ENCODE measurements at places on chromosomes 1 and 21.

DNA sequence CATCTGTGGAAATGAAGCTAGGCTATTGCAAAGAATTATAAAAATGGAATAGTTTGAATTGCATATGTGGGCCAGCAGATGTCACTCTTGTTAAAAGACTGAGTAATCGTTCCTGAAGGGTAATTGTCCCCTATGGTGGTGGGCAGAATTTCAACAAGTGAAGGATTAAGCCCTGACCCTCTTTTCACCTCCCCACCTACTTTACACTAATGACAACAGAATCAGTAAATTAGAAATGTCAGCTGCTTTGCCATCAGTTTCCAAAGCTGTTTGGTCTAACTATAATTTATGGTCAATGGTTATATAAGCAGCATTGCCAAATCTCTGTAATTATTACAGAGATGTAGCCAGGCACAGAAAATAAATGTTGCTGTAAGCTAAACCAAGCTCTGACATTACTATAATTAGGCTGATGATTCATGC is 898.6 kb downstream of the AMY1C start:
- peak; percentile 55 for DNase-seq

- DNase-seq = no peak
Measured at GRCh38 chr1:229922249-229922648, 144.8 kb upstream of the GALNT2 start.

- no peak for DNase-seq
Measured at GRCh38 chr1:196661345-196661744, 9.5 kb downstream of the CFH start.

DNA sequence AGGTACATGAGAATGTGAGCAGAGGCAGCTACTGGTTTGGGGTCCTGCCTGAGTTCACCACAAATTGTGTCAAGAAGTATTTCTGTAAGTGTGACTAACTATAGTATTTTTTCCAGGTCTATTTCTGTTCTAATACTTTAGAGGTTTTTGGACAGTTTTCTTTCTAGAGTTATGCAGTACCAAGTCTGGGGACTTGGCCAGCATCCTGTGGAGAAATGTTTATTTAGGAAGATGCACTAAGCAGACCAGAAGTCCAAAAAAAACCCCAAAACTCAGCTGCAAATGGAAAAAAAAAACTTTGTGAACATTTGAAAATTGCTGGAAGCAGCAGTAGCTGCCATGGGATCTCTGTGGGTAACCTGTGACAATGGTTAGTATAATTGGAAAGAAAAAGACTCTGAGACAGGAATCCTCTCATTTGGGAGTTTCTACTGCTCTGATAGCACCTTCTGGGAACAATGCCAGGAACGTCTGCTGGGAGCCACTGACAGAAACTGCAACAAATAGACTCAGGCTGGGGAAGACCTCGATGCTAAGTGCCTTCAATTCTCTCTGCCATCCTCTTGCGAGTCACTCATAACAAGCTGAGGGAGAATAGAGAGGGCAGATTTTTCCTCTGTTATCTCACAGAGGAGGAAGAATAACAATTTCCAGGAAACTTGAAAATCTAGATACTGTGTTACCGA is 37.6 kb downstream of the OR10R2 start:
- peak; percentile 15 for DNase-seq

Measured in hematopoietic multipotent progenitor cell treated with erythropoietin and hydrocortisone succinate and interleukin-3 and kit ligand, for 4 days (in vitro differentiated cells).